Stimulated activated CD4-positive, alpha-beta T cell treated with anti-CD3 and anti-CD28 coated beads, TNF-alpha, amount 100 ng/mL, for 48 hours (primary cell): ENCODE measurements at places on chromosomes 2 and 18.

GRCh38 chr2:142104134-142104758 is 26.6 kb downstream of the LRP1B start:
- DNase-seq, result no peak

GRCh38 chr18:10127729-10128128 is 213.9 kb downstream of the VAPA start:
- no peak for DNase-seq

DNA sequence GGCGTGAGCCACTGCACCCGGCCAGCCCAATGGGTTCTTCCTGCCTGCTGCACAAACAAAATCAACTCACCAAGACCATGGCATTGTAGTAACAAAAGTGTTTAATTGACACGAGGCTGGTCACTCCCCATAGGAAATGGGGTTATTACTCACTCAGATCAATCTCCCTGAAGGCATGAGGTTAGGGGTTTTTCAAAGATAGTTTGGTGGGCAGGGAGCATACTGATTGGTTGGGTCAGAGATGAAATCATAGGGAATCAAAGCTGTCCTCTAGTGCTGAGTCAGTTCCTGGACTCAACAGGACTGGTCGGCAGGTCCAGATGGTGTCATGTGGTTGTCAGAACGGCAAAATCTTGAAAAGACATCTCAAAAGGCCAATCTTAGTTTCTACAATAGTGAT is 122.1 kb downstream of the TMEM17 start:
- no peak for DNase-seq

DNA sequence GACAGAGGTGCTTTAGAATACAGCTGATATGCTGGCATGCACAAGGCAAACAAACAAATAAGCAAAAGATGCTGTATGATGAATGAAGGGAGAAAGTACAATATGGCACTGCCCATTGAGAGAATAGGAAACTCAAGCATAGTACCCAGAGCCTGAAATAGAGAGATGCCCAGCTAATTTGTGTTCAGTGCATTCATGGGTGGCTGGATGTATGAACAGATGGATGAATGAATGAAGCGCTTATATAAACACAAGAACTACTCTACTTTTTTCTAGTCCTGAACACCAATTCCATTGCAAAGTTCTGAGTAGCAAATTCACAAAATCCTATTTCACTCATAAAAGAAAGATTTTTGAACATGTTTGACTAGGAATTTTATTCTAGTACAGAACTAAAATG is 756.3 kb downstream of the SATB2 start:
- DNase-seq, result no peak

GRCh38 chr2:238905644-238906043 is 57.8 kb downstream of the TWIST2 start:
- no peak for DNase-seq

DNA sequence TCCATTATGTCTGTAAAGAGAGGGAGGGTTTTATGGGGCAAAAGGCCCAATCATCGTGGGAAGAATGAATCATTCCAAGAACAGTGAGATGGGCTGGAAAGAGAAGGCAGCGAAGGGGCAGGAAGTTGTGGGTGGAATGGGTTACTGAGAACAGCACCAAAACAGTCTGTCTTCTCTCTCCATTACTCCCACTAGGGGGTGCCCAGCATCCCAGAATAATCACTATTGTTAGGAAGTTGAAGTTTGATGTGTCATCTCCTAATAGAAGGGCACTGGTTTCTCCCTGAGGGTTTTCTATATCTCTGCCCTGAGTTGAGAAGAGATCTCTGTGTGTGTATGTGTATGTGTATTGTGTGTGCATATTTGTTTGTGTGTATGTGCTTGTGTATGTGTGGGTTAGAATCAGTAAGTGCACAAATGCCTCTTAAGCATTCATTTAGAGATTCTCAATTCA is 76.6 kb upstream of the MAP4K3 start:
- DNase-seq, result peak; percentile 73

- no peak for DNase-seq
These were observed 65.2 kb upstream of the RNF152 start for GRCh38 chr18:61957801-61958516.
